Skin of body (tissue), 3 donors: ENCODE measurements at places on chromosomes 13 and 19. TPM values are rescaled to one million over a fixed set of nuclear protein-coding genes. Genes with fewer than 3 reads are reported as not detected.

The SIGLEC8 gene
- total RNA-seq: 0.59 TPM

The LRRC25 gene
- total RNA-seq: 3.7 TPM

The PSG7 gene
- not detected for total RNA-seq

The ERVK3-1 gene
- total RNA-seq: 38.9 TPM

The CYP4F8 gene
- total RNA-seq: 1.8 TPM

The PSG3 gene
- not detected for total RNA-seq

The CYP2A6 gene
- not detected for total RNA-seq

The FCAR gene
- total RNA-seq: 8.4 TPM

The YJEFN3 gene
- total RNA-seq: 0.69 TPM

The RGL3 gene
- total RNA-seq: 1.8 TPM

The CASP14 gene
- 29.3 TPM for total RNA-seq

The ZIC5 gene
- total RNA-seq: not detected

The SHANK1 gene
- total RNA-seq: 2.9 TPM

The S1PR4 gene
- total RNA-seq: 1.9 TPM

The ZNF491 gene
- 3.8 TPM for total RNA-seq

The CPB2 gene
- total RNA-seq: not detected

The CBLC gene
- 12.5 TPM for total RNA-seq

The NLRP4 gene
- total RNA-seq: not detected

The SIGLEC6 gene
- 1.6 TPM for total RNA-seq

The ZNF285 gene
- total RNA-seq: 2.8 TPM

The THAP8 gene
- 2.3 TPM for total RNA-seq

The REXO1 gene
- total RNA-seq: 12.3 TPM

The S1PR5 gene
- 6.6 TPM for total RNA-seq

The NLRP11 gene
- total RNA-seq: not detected

The BSPH1 gene
- not detected for total RNA-seq

The ZNF729 gene
- total RNA-seq: 0.10 TPM

The MAB21L1 gene
- 0.99 TPM for total RNA-seq

The ZNF570 gene
- 7.2 TPM for total RNA-seq

The GJB2 gene
- 84.7 TPM for total RNA-seq

The NR2F6 gene
- 14.4 TPM for total RNA-seq

The MIR17HG gene
- total RNA-seq: 12.0 TPM

The CADM4 gene
- total RNA-seq: 10.4 TPM

The CEACAM16 gene
- total RNA-seq: not detected

The DLL3 gene
- 0.20 TPM for total RNA-seq

The FBXO27 gene
- total RNA-seq: 4.7 TPM

The ZNF429 gene
- total RNA-seq: 9.3 TPM

The C19orf73 gene
- 0.30 TPM for total RNA-seq

The CATSPERD gene
- total RNA-seq: not detected

The CGB2 gene
- not detected for total RNA-seq

The BST2 gene
- 6.9 TPM for total RNA-seq
